ENCODE measurements at places on chromosomes 7 and 10.

- no peak for DNase-seq
Observed at GRCh38 chr7:155361947-155362346, 64.3 kb downstream of the INSIG1 start.

- peak; percentile 86 for DNase-seq
Observed at GRCh38 chr10:15200626-15201025, 32.1 kb upstream of the NMT2 start.

DNA sequence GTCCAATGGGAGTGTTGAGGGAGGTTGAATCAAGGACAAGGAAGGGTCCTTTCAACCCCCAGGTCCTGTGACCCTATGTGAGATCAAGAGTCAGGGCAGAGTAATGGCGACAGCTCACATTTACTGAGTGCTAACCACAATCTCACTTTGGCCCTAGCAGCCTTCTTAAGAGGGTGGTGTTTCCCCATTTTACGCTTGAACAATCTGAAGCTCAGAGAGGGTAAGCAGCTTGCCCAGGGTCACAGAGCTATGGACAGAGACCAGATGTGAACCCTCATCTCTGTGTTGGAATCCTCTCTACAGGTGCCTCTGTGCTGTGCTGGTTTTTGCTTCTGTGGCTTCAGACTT lies 102.0 kb downstream of the GRK5 start:
- DNase-seq: no peak

- no peak for DNase-seq
Observed at GRCh38 chr7:28812616-28813015, 145.5 kb downstream of the TRIL start.

All from fibroblast of skin of left biceps (primary cell).